ENCODE measurements at places on chromosomes 3 and 15. TPM values are rescaled to one million over a fixed set of nuclear protein-coding genes. Genes with fewer than 3 reads are reported as not detected.

IFT80 gene
- 20.6 TPM for polyA plus RNA-seq

CISH gene
- 2.6 TPM for polyA plus RNA-seq

LRRC3B gene
- polyA plus RNA-seq, result not detected

MEGF11 gene
- polyA plus RNA-seq, result 0.04 TPM

WNT5A gene
- polyA plus RNA-seq, result 627 TPM

ARPP21 gene
- not detected for polyA plus RNA-seq
